ENCODE measurements at places on chromosomes 3 and 15.
A peak's percentile ranks its signal among the peaks of the same experiment; 100 is the strongest.

GRCh38 chr3:161295325-161295724 is 74.2 kb downstream of the NMD3 start:
- peak; percentile 13 for DNase-seq

- DNase-seq: peak; percentile 8
These were observed 81.5 kb downstream of the SLC25A26 start for GRCh38 chr3:66302288-66302687.

GRCh38 chr15:50166216-50166615 is 15.8 kb upstream of the SLC27A2 start:
- peak; percentile 84 for DNase-seq

DNA sequence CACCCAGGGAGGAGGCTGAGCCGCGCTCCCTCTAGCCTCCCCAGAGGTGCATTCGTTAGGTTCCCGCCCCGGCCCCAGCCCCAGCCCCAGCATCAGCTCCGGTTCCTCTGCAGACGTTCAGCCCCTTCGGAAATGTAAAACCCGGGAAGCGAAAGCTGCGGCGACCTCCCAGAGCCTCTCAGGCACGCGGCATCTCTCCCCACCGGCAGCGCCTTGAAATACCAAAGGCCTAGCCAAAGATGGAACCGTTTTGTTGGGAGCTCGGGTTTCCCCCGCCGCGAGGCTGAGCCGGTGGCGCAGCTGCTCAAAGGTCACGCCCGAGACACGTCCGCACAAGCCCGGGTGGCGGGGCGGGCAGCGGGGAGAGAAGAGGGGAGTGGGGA is 77.8 kb upstream of the HES1 start:
- DNase-seq: peak; percentile 72

DNA sequence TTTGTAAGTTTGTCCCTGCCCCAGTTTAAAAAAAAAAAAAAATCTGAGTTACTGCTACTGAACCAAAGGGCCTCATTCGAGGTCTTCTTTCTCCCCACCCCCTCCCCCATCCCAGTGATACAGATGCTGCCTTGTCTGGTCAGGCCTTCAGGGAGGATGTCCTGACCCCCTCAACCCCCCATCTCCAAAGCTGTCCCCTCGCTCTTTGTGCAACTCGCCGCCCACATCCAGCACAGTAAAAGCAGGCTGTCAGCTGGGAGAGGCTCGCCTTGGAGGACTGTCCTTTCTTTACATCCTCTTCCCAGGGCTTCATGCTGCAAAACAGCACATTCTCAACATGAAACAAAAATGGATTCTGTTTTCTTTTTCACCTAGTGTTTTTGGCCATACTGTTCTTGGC is 133.4 kb downstream of the VGLL4 start:
- no peak for DNase-seq

DNA sequence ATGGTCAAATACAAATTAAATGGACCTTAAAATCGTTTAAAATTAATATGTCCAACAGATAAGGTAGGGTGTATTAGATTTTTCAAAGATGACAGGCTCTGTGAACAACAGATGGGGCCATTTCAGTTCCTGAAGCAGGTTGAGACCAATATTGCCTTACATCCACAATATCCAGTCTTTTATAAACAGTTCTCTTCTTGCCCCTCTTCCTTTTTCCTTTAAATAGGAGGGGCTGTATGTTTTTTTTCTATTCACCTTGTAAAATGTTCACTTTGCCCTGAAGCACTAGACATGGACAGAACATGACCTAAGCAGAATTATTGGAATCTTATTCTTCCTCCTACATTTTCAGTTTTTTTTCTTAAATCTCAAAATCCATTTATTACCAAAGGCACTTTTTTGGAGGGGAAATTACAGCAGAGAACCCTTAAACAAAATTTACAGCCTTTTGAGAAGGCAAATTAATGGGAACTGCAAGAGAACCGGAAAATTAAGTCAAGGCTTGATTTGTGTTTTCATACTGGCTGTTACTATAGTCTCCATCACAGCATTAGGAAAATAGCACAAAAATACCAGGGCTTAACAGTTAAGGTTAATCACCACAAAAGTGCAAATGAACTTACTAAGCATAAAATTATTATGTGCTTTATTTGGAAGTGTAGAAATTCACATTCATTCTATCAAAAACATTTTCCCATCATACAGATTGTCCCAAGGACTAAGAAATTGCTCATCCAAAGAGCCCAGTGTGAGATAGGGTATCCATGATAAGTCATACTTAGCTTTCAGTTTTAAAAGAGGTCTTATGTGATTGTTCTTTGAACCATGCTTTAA is 55.8 kb downstream of the CMSS1 start:
- no peak for DNase-seq

- peak; percentile 90 for DNase-seq
These were observed 65.8 kb downstream of the PDE8A start for GRCh38 chr15:85047271-85047948.

- peak; percentile 91 for DNase-seq
These were observed 120.0 kb downstream of the ATG7 start for GRCh38 chr3:11392014-11392859.

DNA sequence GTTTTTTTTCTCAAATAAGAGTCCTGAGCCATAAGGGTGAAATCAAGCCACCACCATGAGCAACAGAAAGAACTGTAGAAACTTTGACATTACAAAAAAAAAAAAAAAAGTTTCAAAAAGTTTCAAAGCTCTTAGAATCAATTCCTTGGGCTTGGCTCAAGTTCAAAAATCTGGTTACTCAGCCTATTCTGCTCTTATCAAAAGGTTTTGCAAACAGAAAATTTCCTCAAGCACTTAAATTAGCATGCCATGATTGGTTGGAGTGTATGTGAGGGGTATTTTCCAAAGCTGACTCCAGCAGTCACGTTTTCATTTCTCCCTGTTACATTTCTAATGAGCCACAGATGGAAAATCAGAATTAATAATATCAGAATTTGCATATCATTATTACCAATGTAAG is 12.1 kb upstream of the PEX5L start:
- peak; percentile 58 for DNase-seq

DNA sequence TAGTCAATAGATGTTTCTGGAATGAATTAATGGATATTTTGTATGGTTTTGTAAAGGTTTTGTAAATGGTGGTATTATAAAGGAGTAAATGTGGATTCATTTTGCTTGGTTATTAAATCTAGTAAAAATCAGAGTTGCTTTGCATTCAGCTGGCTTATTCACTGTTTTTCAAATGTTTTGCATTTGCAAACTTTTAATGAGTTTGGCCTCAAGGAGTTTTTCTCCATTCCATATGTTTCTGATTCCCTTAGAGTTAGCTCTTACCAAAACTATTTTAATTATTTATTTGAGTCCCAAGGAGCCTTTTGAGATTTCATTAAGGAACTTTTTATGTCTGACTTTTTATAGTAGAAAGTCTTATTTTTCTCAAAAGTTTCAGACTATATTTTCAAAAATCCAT is 992.2 kb downstream of the DIPK2A start:
- DNase-seq: peak; percentile 11

DNA sequence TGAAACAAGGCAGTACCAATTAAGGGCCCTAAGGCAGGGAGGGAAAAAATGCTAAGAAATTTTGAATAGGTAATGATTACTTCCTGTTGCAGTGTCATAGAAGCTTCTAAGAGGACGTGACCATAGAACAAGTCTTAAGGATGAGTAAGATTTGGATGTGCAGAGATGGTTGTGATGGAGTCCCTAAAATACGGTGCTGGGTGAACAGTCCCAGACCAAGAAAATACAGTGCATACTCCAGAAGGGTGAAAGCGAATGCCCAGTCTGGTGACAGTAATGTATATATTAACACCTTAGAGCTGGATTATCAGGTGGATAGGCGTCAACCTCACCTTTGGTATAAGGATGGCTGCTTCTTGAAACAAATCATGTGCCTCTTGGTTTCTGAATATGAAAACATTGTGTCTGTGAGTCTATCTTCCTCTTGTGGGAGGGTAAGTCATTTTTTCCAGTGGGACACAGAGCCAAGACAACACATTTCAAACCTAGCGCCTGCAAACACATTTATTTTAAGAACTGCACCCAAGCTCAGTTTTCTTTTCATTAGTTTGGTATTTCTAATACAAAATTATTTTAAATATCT is 101.2 kb upstream of the TP63 start:
- no peak for DNase-seq

DNA sequence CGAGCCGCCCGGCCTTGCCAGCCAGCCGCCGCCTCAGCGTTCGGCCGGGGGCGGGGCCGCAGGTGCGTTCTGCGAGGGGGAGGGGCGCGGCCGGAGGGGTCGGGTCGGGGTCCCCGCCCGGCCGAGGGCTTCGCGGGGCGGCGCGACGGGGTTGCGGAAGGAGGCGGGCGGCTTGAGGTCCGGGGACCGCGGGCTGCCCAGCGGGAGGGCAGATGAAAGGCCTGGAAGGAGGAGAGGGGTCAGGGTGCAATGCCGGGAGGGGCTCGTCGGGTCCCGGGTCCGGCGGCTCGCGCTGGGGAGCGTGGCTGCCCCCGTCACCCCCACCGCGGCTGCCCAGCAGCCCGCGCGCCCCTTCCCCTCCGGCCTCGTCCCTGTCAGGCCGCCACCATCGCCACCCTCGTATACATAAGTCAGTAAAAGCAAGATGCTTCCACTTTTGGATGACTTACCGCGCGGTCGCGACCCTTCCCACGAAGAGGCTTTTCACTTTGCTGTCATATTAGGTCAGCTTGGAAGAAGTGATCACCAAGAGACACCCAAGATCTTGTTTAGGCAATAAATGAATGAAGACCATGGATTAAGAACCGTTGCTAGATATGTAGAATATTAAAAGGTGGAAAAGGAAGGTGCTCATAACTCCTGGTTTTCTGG is 620 bp upstream of the ANP32A start:
- DNase-seq: no peak

DNA sequence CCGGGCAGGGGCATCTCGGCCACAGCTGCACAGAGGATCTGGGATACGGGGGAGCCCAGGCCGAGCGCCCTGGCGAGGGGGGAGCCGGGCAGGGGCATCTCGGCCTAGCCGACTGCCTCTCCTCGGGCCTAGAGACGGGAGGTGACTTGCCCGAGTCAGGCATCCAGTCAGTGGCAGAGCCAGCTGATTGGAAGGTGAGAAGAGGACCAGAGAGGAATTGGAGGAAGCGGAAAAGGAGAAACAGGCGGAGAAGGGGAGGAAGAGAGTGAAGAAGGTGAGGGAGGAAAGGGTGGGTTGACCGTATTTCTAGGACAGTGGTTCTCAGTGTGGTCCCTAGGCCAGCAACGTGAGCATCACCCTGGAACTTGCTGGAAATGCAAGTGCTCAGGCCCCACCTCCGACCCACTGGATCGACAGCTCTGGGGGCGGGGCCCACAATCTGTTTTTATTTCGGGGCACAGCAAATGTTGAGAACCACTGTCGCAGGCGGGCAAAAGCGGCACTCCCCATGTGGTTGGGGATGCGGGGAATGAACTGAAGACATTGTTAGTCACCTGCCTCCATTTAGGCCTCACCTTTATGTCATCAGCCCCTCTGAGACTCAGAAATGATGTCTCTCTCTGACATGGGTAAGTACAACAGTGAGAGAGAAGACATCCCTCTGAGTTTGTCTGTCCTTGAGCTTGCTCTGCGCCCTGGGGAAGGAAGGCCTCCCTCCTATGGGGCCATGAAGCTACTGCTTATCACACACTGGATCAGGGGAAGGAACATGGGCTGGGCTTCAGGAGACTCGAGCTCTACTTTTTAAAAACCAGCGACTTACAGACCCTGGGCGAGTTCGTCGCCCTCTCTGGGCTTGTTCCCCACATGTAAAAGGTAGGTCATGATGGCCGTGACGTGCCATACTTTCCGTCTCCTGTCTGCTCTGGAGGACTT is 1.0 kb upstream of the MELTF start:
- DNase-seq: no peak

DNA sequence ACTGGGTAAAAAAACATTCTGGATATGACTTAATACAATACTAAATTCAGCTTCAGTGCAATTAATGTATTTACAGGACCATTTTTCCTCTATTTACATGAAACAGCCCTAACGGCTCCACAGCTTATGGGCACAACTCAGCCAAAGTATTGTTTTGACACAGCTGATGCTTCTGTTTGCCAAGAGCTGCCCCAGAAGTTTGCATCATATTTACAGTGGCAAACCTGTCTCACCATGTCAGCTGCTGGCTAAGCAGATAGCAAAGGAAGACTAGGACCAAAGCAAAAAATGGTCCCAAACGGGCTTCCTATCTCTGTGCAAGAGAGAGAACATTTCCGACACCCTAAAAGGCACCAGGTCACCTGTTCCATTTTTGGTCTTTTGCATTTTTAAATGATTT is 94.5 kb downstream of the ADAMTS9 start:
- DNase-seq: no peak

- DNase-seq: no peak
These were observed 122.4 kb downstream of the NR1D2 start for GRCh38 chr3:24067483-24067882.

DNA sequence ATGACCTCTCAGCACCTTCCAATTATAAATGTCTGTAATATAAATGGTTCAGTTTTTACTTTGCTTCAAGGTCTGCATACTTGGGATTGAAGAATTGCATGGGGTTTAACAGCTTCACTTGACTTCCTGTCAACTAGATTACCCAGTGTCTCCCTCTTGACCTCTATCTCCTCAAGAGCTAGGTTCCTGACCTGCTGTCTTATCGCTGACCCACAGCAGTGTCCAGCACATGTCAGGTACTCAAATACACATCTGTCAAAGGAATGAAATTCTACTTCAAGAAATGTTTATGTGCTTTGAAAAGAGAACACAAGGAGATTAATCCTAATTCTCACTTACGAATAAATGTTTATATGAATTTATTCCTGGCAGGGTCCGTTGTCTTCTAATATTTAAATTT is 284.5 kb downstream of the SLC9A9 start:
- no peak for DNase-seq

GRCh38 chr3:197352382-197352781 is 54.0 kb upstream of the DLG1 start:
- DNase-seq: peak; percentile 81

- no peak for DNase-seq
These were observed 4.1 kb downstream of the ISLR2 start for GRCh38 chr15:74134387-74135027.

- no peak for DNase-seq
These were observed 810.9 kb downstream of the NR2F2 start for GRCh38 chr15:97141360-97141759.

DNA sequence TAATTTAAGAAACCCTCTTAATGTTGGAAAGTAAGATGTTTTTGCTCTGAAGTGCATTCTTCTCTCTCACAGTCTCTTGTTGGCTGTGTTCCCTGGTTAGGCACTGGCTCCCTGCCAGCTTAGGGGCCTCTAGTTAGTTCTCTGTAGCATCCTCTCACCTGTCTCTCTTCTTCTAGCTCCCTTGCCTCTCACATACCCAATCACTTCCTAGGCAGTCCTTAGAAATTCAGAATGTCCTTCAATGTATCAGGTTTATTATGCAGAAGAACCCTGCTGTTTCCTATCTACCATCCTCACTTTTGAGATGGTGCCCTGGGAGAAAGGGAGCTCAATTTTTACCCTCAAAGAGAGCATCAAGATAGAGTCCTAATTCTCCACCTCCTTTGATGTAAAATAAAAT is 36.2 kb upstream of the CPNE4 start:
- DNase-seq: no peak

DNA sequence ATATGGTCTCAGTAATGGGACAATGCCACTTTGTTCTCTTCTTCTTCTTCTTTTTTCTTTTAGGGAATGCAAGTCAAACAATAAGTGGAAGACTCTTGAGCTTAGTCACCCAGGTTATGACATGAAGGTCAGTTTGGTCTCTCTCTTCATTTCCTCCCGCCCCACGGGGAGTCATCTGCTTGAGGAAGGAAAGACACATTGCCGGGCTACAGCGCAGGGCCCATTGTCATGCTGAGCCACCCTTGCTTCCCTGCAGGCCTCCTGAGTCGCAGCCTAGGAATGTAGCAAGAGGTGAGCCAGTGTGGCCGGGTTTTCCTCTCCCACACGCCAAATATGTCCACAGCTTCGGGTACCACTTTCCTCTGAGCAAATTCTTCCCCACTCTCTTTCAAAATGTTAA is 47.6 kb downstream of the RAP2B start:
- peak; percentile 84 for DNase-seq

Measured in fibroblast of skin of right biceps (primary cell).